Activated naive CD4-positive, alpha-beta T cell treated with Interleukin-2 at 50 U/mL for 16 hours (primary cell): ENCODE measurements at places on chromosomes 1 and 21.

DNA sequence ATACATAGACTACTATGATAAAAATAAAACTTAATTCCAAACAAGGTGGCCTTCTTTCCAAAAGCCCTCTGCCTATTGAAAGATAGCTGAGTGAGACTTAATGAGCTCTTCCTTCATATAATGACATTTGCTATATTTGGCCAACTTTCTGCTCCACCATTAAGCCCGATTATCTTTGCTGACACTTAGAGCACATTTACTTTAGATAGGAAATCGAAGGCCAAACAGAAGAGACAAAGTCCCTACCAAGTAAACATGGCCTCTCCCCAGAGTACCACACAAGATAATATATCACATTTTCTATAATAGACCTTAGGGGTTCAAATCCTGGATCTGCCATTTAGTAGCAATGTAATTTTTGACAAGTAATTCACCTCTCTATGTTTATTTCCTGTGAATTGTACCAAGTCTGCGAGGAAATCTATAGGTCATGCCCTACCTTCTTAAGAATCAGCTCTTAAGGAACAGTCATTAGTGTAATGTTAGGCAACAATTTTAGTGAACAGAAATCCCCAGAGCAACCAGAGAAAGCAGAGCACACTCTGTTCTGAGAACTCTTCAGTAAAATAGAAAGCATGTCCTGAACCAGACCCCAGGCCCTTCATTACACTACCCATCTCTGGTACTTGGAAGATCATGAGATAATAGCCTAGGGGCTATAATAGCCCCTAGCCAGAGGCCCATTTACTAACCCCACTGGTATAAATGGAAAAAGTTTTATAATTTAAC lies 17.3 kb upstream of the COA6 start:
- DNase-seq: no peak

DNA sequence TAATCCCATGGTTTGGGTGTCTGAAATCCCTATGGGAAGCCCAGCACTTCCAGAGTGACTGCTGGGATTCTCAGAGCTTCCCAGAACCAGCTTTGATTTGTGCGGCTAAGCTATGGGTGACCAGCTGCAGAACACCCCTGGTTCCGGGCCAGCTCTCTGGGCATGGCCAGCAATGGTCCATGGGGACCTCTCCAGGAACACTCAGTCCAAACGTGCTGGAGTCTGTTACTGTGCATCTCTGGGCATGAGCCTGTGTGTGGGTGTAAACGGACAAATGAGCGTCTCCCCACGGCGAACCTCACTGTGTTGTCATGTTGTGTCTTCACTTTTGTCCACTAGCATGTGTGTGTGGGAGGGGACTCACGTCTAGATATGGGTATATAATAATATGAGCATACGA lies 54.4 kb downstream of the MAB21L3 start:
- no peak for DNase-seq

- no peak for DNase-seq
Observed at GRCh38 chr21:46544003-46544402, 60.9 kb downstream of the S100B start.

GRCh38 chr1:246773213-246773641 lies 49.0 kb downstream of the SCCPDH start:
- no peak for DNase-seq

GRCh38 chr1:28249013-28249865 lies 10.1 kb upstream of the SESN2 start:
- DNase-seq: peak; percentile 43

- no peak for DNase-seq
Observed at GRCh38 chr1:233945979-233946378, 41.5 kb downstream of the SLC35F3 start.

- DNase-seq: no peak
Observed at GRCh38 chr1:2045468-2046173, 4.6 kb upstream of the PRKCZ start.

DNA sequence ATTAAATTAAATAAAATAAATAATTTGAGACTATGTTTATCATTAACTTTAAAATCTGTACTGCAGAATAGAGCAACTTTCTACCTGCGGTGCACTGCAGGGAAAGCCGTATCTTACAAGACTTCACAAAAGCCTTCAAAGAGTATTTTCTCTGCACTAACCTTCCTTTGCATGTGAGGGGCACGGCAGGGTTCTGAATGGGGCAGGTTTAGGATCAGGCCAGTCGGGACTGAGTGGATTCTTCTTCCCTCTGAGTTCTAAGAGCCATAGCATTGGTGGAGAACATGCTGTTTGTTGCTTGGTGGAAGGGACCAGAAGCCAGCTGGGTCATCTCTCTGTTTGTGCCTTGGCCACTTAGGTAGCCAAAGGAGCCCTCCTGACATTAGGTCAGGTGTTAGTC lies 55.2 kb upstream of the LGALS8 start:
- no peak for DNase-seq

GRCh38 chr1:119003413-119004128 lies 15.4 kb upstream of the TBX15 start:
- DNase-seq: no peak

- no peak for DNase-seq
Observed at GRCh38 chr1:107379826-107380225, 239.0 kb downstream of the NTNG1 start.

DNA sequence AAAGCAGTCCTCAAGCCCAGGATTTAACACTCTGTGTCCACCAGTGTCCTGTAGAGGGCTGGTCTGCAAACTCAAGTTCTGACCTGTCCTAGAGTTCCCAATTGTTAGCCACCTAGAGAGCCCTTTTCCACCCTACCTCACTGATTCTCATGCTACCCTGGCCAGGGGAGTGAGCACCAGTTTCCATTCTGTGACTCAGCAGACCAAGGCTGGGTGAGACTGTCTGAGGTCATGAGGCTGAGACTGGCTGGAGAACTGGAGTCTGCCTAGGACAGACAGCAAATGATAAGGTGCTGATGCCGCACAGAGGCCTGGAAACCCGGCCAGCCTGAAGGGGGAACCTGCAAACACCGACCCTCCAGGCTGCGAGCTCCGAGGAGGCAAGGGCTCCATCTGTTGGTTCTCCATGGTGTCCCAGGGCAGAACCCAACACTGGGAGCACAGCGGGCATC lies 13.7 kb downstream of the GLIS1 start:
- DNase-seq: no peak

DNA sequence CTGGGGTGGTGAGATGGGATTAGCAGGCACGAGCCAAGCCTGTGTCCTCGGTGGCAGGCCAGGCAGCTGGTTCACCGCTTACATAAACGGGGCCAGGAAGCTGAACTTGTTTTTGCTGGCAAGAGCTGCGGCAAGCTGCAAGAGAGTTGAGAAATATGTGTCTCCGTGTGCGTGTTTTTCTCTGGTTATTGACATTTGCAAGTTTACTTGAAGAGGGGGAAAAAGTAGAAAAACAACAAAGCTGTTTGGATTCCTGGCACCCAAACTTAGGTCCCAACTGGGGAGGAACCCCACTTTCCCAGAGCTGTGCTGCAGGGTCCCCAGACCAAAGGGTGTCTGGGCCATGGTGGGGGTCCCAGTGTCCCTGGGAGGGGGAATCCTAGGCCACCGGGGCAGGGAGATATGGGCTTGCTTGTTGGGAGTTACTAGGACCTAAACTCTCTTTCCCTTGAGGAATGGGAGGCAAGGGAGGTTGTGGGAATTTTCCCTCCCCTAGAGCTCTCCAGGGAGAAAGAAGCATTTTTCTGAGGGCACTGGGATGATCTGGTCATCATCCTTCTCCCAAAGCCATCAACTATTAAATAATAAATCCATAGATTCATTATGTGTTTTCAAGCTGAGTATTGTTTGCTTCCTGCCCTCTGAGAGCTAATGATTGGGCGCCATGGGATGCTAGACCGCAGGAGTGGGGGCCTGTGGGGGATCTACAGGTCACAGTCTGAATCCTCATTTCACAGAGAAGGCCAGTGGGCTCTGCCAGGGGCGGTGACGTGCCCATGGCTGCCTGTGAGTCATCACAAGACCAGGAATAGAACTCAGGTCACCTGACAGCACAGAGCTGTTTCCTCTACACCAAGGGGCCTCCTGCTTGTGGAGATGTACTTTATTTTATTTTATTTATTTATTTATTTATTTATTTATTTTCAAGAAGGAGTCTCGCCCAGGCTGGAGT lies 14.8 kb downstream of the IL6R start:
- DNase-seq: peak; percentile 63

GRCh38 chr21:35366394-35367080 lies 317.4 kb upstream of the RUNX1 start:
- no peak for DNase-seq

DNA sequence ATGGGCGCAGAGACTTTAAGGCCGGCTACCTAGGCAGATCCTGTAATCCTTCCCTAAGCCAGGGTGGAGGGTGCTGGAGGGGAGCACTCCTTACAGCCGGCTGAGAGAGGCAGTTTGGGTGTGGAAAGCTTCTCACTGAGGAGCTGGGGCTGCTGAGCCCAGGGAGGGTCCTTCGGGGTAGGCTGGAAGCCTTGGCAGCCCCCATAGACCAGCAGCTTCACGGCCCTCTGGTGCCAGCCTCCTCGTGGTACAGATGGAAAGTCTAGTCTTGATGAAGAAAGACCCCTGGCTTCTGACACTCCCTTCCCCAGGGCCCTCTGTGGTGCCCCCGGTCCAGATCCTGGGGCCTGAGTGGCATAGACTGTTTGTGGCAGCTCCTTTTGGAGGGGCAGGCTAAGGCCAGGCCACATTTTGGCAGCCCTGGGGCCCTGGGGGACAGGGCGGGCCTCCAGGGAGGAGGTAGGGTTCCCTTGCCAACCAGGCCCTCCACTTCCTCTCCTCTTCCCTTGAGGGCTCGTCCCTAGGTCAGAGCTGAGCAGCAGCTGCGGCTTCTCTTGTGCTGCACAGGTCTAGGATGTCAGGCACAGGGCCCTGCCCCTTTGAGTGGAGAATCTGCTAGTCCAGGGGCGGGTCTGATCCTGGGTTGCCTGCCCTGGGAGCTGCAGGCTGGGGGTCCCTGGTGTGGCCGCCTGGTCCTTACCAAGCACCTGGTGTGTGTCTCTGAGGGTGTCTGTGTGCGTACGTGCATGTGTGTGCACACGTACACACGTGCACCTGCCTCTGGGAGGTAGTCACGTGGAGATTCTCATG lies 4.8 kb downstream of the AMPD2 start:
- no peak for DNase-seq

GRCh38 chr1:234771642-234772344 lies 161.8 kb upstream of the IRF2BP2 start:
- DNase-seq: no peak

- DNase-seq: no peak
Observed at GRCh38 chr1:174769961-174770549, 229.7 kb upstream of the CACYBP start.

GRCh38 chr1:167158813-167159275 lies 61.8 kb upstream of the POU2F1 start:
- DNase-seq: no peak

DNA sequence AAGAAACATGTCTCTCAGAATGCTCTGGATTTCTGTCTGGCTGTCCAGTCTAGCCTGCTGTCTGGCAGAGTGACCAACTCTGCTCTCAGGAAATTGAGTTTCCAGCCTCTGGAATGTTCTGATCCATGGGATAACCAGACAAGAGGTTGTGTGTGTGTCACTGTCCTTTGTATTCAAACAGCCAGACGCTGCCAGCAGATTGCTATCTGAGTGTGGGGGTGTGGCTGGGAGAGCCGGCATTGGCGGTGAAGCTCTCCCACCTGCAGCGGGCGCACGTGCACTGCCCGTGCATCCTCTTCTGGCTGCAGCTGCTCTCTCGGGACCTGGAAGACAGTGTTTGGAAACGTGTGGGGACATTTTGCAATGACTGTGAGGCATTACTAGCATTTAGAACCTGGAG lies 26.1 kb downstream of the PKP1 start:
- no peak for DNase-seq

GRCh38 chr1:117135329-117135728 lies 13.8 kb upstream of the TRIM45 start:
- DNase-seq: no peak

DNA sequence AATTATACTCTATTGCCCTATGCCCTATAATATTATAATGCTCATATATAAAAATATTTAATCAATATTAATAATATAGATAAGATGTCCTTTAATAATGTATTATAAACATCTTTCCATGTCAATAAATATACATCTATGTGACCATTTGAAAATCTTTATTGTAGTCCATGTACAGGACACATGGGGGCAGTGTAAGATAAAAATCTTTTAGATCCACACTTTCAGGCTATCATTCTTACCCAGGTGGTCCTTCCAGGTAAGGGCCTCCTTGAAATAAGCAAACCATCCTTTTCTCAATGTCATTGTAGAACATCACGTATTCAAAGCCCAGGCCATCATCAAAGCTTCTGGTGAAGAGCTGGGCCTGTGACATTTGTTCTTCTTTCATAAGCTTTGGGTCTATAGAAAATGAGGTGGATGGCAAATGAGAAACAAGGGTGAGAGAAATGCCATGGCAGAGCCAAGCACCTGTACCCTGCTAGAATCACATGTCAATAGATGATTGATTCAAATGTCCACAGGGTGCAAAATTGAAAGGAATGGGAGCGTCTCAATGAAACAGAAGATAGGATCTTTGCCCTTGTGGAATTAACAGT lies 20.2 kb downstream of the THEM4 start:
- no peak for DNase-seq

DNA sequence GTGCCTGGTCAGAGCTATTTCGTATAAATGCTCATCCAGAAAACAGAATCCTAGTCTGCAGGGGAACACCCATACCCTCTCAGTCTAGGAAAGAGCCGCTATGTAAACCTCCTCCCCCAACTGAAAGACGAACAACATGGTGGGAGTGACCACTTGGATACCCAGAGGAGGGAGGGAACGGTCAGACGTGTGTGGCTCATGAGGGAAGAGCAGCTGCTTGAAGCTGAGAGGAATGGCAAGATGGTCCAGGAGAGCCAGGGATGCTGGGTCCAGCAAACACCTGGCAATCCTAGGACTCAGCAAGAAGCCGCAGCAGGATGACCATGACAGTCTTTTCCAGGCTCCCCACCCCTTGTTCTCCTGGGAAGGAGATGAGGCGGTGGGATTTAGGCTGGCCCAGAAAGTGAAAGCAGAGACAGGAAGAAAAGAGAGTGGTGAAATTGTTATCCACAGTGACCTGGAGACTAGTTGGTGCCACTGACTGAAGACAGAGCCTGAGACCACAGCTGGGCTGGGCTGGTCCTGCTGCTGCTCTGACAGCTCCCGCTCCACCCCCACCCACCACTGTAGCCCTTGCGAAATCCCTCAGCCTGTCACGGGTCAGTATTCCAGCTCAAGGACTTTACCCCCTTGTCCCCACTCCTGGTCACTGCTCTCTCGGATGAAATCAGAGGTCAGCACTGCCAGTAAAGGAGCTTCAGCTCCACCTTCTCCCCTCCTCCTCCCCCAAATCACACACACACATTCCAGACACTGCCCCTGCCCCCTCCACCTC lies 3.6 kb downstream of the CERS2 start:
- no peak for DNase-seq

DNA sequence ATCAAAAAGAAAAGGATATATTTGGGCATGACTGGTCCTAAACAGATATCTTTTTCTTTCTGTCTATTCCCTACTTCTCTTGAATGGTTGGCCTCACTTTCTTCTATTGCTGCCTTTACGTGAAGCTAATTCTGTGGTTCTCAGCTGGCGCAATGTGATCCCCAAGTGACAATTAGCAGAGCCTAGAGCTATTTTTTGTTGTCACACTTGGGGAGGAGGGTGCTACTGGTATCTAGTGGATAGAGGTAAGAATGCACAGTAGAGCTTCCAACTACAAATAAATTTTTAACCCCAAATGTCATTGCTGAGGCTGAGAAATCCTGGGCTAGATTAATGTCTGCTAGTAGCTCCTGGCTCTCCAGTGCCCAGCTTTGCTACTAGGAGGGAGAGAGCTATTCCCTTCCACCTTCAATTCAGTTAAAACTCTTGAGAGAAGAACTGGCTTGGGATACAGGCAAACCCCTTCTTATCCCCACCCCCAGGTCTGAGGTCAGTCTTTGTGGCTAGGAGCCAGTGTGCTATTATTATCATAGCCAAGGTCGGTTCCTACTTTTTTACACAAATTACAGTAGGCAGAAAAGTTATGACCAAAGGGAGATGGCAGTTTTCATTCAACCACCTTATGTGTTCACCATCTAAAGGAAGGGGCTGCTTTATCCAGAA lies 102.1 kb downstream of the SNX7 start:
- no peak for DNase-seq
